Dermis blood vessel endothelial cell (primary cell): ENCODE measurements at places on chromosomes 7 and 10.

GRCh38 chr10:76618171-76618570, 1019.4 kb downstream of the KCNMA1 start:
- no peak for DNase-seq

- no peak for DNase-seq
These were observed 738.8 kb upstream of the POT1 start for GRCh38 chr7:125668321-125668993.

- DNase-seq, result no peak
These were observed 24.2 kb downstream of the FAM3C start for GRCh38 chr7:121371883-121372282.

DNA sequence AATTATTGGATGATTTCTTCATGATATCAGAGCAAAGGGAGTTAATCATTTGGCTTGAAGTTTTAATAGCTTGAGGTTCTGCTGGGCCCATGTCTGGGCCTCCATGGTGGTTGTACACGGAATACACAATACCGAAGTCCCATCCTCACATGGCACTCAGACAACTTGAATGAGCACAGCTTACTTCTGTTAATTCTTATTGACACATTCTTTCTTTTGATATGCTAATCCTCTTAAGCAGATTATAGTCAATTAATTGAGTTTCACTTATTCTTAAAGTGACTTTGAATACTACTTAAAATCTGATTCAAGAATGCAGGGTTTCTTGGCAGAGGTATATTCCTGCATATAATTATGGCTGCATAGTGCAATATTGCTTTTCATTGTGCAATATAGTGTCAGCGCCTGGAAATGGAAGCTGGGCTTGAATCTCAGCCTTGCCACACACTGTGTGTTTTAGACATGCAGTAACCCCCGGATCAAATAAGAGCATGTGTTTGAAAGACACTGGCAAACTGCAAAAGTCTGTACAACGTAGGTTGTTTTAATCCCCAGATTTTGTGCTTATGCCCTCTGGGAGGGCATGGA, 543.5 kb upstream of the ADARB2 start:
- DNase-seq, result no peak

DNA sequence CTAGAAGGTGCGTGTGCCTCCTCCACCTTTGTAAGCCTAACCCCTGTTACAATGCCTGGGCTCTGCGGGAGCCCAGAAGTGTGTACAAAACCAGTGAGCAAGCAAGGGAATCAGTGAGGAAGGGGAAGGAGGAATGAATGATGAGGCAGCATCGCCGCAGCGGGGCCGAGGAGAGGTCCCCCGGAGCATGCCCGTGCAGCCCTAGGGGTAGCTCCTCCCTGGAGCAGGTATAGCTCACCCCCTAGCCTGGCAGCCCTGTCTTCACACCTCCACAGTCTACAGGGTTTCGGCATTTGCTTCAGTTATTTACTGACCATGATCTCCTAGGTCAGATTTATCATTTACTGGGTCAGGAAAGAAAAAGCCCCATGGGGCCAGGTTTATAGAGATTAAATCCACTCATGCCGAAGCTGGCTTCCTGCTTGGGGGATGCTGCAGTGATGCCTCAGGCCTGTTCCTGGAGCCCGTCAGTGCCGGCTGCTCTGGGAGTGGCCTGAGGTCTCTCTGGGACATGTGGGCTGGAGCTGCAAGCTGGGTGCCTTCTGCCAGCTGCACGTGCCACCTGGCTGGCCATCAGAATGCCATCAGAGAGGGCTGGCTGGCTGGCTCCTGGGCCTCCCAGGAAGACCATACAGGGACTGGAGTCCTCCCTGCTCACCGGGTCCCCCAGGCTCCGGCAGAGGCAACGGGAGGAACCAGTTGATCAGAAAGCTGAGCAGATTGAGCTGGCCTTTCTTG, 138.9 kb downstream of the GRK5 start:
- DNase-seq, result no peak

DNA sequence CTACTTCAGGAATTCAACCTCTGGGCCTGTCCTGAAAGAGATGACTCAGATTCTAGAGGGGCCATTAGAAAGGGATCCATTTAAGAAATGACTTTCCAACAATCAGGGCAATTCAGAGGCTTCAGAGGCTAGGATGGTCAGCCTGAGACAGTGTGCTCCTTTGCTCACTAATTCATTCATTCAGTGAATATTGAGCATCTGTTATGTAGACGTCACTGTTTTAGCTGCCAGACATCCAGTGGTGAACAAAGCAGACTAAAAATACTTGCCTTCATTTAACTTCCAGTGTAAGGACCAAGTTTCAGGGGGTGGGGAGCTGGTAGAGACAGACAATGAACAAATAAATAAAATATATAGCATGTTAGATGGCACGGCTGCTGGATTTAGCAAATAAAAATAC, 1.6 kb downstream of the KIAA1217 start:
- no peak for DNase-seq
